ENCODE measurements at places on chromosomes 5 and 9.
A peak's percentile ranks its signal among the peaks of the same experiment; 100 is the strongest.

- DNase-seq, result no peak
Observed at GRCh38 chr5:68862560-68862959, 231.3 kb upstream of the SLC30A5 start.

- DNase-seq, result no peak
Observed at GRCh38 chr9:89502038-89502601, 4.2 kb upstream of the SEMA4D start.

GRCh38 chr9:131808291-131808690 is 68.4 kb upstream of the RAPGEF1 start:
- no peak for DNase-seq

DNA sequence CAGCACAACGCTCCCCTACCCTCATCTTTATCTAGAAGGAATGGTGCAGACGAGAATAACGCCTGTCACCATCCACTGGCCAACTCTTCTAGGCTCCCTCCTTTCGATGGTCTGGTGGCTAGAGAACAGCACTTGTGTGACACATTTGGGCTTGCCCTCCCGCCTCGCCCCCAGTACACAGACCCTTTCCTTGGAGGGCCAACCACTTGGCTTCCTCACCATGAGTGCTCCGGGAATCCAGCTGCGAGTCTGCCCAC is 1.4 kb downstream of the GNAQ start:
- no peak for DNase-seq

DNA sequence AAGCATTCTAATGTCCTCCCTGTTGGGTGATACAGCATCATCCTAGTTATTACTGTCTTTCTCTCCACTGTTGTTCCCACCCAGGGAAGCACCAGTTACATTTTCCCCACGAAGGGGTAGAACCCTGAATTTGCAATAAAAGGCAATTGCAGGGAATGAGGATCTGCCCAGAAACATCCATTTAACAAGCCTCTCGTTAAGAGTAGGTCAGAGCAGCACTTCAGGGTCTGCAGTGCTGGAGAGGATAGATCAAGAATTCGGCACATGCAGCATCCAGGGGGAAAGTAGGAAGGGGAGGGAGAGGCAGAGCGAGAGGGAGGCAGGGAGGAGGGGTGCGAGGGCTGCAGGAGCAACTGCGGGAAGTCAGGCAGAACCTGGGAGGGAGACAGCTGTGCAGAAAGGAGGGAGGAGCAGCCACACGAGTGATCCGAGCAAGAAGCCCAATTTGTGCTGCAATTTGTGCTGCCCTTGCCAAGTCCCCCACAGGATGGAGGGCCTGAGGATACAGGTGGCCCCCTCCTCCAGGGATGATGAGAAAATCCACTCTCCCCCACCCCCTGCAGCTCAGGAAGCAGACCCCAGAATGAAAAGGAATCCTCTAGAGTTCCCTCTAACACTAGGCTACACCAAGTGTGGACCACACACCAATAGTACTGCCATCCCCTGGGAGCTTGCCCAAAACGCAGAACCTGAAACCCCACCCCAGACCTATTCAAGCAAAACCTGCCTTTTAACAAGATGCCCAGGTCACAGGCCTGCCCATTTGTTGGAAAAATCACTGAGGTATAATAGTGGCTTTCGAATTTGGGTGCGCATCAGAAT is 62.2 kb downstream of the EPB41L4B start:
- peak; percentile 24 for DNase-seq

Data from left renal pelvis (tissue), 4 donors.